ENCODE measurements at places on chromosomes 1 and 21.

- DNase-seq: no peak
Measured at GRCh38 chr21:16663436-16663835, 849.4 kb upstream of the CXADR start.

GRCh38 chr1:112247961-112248360 is 148.1 kb upstream of the CTTNBP2NL start:
- no peak for DNase-seq

- no peak for DNase-seq
Measured at GRCh38 chr21:14435423-14435822, 52.5 kb upstream of the HSPA13 start.

- no peak for DNase-seq
Measured at GRCh38 chr1:221823149-221823548, 81.3 kb upstream of the DUSP10 start.

- DNase-seq: no peak
Measured at GRCh38 chr1:6960291-6960811, 175.1 kb downstream of the CAMTA1 start.

DNA sequence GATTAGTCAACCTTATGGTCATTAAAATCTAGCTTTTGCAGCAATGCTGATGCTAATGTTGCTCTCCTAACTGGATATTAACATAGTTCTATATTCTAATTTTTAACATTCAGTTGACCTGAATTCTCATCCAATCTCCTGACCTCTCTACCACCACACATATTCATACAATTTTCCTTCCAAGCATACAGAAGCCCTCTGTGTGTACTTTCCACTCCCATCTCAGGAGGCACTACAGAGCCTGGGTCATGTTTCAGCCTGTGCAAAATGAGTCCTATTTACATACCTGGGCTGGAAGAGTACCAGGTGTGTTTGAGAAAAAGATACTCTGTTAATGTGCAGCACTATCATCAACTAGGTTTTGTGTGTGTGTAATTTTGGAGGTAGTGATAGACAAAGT is 486.3 kb downstream of the NEGR1 start:
- DNase-seq: no peak

GRCh38 chr1:228035844-228036243 is 29.0 kb downstream of the WNT3A start:
- DNase-seq: no peak

- DNase-seq: no peak
Measured at GRCh38 chr1:145985502-145986439, 10.6 kb downstream of the TXNIP start.
